ENCODE measurements at places on chromosomes 2 and 18. TPM values are rescaled to one million over a fixed set of nuclear protein-coding genes. Genes with fewer than 3 reads are reported as not detected.

ZNF385B gene
- polyA plus RNA-seq: 11.5 TPM

DNA sequence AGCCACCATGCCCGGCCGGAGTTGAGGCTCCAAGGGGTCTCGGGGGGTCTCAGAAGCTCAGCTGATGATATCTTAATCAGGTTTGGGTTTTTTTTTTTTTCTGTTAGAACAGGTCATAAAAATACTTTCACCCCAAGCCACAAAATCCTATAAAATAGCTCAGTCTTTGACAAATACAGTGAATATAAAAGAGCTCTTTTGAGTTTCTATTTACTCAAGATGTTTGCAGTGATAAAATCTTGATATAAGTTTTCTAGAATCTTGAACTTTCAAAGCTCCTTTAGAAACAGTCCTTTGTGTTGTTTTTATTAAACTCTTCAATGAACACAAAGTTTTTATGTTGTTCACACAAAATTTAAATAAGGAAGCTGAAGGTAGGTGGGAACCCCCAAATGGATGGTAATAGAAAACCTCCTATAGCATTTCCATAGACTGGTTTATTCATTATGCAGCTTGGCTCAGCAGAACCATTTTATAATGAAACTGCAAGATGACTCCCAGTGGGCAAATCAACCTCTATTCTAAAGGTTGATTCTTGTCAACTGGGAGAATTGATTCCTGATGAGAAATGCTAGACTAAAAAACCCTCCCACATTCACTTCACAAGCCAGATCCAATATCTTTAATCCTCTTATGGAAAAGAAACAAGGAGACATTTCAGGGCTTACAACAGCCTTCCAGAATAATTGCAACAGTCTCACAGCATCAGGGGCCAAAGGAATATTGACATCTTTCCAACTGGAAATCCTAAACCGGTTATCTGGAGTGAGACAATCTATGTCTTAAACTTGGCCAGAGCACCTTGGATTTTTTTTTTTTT is 13.6 kb upstream of the NARS1 start:
- no peak for DNase-seq

SKOR2 gene
- 0.03 TPM for polyA plus RNA-seq

LGALSL gene
- polyA plus RNA-seq: 32.1 TPM

DNA sequence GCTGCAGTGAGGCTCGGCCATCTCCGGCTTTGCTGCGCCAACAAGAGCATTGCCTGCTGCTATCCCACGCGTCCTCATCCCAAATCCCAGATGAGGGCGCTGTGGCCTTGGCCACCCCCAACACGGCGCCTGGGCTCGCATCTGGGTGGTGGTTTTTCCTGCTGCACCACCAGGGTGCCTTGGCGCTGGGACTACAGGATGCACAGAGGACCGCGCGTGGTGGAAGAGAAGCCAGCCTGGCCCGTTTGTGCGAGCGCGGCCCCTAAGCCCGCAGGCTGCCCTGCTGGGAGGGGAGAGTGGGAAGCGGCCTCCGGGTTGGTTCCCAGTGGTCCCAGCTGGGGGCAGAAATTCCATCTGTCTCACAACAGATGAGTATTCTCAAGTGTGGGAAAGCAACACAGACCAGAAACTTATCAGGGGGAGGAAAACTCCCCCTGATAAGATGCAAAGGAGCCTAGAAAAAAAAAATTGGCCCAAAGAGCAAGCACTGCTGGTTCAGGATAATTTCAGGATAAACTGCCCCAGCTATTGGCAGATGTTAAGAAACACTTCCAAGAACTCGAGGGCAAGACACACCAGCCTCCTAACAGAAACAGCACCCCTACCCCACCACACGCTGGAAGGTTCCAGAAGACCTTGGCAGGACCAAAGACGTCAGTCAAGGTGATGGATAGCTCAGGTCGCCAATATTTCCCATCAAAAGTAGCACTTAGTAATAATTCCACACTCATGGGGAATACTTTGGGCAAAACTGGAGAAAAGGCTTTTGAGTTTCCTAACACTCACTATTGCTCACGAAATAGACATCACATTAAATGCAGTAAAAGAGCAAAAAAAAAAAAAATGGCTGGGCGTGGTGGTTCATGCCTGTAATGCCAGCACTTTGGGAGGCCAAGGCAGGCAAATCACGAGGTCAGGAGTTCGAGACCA is 152.1 kb downstream of the PXDN start:
- DNase-seq: peak; percentile 43

GRCh38 chr18:1599196-1599595 is 694.5 kb downstream of the ADCYAP1 start:
- no peak for DNase-seq

- no peak for DNase-seq
These were observed 62.9 kb upstream of the APCDD1 start for GRCh38 chr18:10391506-10391905.

GALR1 gene
- polyA plus RNA-seq: 0.03 TPM

DNA sequence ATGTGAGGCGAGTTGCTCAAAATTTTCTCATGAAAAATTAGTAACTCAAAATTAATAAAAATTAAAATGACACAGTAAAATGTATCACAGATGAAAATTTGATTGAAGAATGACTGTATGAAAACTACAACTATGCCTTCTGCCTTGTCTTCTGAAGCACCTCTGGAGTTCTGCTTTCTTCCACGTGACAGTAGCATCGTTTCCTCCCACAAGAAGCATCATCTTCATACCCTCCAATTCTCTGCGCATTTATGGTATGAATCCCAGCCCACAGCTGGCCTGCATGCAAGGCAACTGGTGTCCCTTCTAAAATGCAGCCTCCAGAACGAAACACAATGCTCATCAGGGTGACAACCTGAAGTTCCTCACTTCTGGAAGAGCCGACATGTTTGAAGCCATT is 189.9 kb downstream of the MYO1B start:
- DNase-seq: no peak

GRCh38 chr2:8620611-8621382 is 61.1 kb upstream of the ID2 start:
- DNase-seq: no peak

DNA sequence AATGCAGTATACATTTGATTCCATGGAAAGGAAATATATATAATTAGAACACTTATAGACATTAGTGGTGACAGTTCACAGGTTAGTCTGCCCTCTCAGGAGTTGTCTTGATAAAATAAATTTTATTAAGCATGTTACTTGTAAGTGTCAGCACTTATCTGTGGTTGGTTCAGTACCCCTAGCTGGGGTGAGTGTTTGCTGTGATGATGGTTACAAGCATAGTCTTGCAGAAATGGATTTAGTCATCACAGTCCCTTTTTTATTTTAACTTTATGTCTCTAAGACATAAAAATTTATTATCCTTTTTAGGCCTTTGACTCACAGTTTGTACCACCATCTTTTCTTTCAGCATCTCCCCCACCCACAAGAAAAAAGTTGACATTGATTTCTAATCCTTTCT is 52.1 kb downstream of the NCK2 start:
- no peak for DNase-seq

PSME4 gene
- polyA plus RNA-seq: 56.0 TPM

DNA sequence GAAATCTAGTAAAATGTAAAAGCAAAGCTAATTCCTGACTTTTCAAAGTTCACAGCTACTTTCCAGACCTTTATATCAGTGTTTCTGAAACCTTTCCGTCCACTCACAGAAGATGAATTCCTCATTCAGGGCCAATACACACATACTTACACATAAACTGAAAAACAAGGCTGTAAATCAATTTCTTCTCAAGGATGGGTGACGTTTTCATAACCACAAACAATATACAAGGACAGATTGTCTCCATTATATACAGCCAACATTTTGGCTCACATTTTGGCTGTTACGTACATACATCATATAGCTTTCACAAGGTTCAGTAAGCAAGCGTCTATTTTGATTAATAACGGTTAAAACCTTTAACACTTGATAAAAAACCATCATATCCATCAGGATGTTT is 1.4 kb downstream of the RPRD1A start:
- peak; percentile 13 for DNase-seq

- DNase-seq: no peak
These were observed 2.0 kb downstream of the BCL2 start for GRCh38 chr18:63317556-63317946.

GAL3ST2 gene
- 0.83 TPM for polyA plus RNA-seq

DNA sequence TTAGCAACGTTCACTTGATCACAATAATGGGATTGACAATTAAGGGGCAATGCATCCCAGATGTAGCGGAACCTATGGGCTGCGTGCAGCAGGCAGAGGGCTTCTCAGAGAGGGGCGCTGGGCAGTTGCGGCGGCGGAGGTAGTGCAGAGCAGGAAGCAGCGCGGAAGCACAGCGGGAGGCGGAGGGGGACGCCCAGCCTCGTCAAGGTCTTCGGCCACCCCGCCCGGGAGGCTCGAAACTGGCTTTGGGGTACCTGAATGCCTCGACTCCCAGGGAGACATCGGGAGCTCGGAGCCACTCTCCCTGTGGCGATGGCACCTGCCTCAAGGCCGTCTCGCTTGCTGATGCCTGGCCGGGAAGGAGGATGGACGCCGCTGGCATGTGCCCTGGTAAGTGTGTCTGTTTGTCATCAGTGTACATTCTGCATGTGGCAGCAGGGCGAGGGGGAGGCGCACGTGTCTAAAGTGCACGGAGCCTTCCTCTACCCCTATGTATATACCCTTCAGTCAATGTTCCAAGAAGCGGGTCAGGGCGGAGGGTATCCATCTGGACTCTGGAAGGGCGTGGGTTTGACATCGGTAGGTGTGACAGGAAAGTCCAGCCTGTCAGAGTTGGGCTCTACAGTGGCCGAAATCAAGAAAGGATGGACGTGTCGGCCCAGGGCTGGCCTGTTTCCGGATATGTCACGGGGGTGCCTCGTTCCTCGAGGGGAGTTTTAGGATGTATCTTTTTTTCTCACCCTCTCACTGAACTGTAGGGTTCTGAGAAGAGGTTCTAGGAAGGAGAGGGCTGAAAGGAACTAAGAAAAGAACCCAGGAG is 7.5 kb upstream of the SP9 start:
- no peak for DNase-seq

- no peak for DNase-seq
These were observed 801.4 kb upstream of the ZEB2 start for GRCh38 chr2:145321344-145321743.

- no peak for DNase-seq
These were observed 106.8 kb downstream of the GRB14 start for GRCh38 chr2:164514491-164514890.

GRCh38 chr2:72840066-72840465 is 14.2 kb upstream of the EXOC6B start:
- no peak for DNase-seq

LOXL3 gene
- polyA plus RNA-seq: 12.4 TPM

TSPYL6 gene
- not detected for polyA plus RNA-seq

- DNase-seq: no peak
These were observed 59.7 kb downstream of the NPPC start for GRCh38 chr2:231866450-231866849.

GRCh38 chr18:49015886-49016647 is 65.3 kb upstream of the SMAD7 start:
- no peak for DNase-seq

TBR1 gene
- polyA plus RNA-seq: 0.08 TPM

TWIST2 gene
- polyA plus RNA-seq: 4.5 TPM

DNA sequence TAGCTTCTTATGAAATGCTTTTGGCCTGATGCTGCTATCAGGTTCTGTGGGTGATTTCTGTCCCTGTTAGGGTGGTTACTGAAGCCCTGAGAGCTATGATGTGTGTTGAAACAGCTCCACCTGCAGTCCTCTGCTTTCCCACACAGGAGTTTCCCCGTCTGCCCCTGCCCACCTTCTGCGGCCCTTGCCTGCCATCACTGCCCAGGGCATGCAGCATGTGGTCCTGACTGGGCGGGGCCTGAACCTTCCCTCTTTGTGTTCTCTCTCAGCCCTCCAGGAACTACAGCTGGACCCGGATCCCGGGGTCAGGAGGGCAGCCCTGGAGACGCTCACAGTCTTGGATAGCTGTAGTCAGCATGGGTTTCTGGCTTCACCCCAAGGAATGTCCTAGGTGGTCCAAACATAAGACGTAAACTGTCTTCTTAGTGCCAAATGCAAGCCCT is 21.4 kb downstream of the HJURP start:
- DNase-seq: no peak

DNA sequence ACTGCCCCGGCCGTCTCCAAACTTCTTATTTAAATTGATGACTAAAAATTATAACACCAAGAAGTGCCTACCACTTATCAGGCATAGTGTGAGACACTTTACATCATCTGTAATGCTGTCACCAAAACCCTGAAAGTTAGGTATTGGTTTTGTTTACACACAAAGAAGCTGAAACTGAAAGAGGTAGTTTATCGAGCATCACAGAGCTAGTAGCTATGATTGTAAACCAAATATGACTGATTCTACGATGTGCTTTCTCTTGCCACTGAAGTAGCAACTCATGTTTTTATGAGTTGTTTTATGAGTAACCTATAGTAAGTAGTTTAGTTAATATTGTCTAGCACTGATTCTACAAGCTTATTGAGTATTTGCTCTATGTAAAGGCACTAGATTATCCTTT is 31.5 kb downstream of the DYNC1I2 start:
- no peak for DNase-seq

DNA sequence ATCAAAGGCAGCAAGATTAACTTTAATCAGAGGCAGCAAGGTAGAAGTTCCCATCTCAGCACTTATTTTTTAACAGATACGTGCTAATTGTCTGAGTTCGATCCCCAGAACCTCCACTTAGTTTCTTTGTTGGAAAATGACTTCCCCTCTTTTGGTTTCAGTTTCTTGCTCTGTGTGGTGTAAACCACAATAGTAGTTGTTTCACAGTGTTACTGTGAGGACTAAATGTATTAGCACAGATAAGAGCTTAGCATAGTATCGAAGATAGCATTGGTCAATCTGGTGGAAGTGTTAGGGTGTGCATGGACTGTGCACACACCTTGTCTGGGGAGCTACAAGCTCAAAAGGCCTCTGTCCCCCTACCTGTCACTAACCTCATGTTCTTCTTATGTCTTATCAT is 988.3 kb upstream of the GYPC start:
- DNase-seq: no peak

DNA sequence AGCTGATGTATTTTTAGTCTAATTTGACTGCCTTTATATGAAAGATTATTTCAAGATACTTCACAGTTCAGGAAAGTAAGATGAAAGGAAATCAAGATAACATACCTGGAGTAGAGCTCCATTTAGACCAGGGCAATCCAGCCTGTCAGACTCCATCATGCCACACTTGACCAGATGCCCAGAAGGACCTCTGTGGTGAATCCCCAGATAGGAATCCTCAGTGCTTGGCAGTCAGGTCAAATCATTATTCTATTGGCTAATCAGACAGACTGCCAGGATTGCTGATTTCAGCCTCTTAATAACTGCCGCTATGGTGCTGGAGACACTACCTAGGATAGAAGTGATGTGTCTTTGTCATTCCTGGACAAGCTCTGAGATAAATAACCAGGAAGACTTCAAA is 404.2 kb downstream of the STK39 start:
- no peak for DNase-seq

- DNase-seq: no peak
These were observed 80.8 kb downstream of the EHD3 start for GRCh38 chr2:31314761-31315160.

- no peak for DNase-seq
These were observed 295 bp downstream of the GAREM1 start for GRCh38 chr18:32470460-32470713.

DNA sequence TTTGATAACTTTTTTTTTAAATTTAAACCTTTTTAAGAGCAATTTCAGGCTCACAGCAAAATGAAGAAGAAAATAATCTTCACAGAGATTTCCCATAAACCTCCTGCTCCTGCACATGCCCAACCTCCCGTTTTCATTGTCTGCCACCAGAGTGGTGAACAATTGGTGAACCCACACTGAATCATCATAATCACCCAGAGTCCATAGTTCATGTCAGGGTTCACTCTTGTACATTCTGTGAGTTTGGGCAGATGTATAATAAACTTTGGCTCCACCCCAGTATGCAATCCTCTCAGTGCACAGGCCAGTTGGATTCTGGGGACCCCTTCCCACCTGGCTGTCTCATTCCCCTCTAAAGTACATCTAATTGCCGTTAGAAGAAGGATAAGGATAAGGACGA is 24.4 kb downstream of the C18orf54 start:
- no peak for DNase-seq
